Retinal pigment epithelial cell (primary cell): ENCODE measurements at places on chromosomes 13 and 19.

GRCh38 chr19:47097396-47098201 lies 16.0 kb downstream of the ZC3H4 start:
- DNase-seq: peak; percentile 77

DNA sequence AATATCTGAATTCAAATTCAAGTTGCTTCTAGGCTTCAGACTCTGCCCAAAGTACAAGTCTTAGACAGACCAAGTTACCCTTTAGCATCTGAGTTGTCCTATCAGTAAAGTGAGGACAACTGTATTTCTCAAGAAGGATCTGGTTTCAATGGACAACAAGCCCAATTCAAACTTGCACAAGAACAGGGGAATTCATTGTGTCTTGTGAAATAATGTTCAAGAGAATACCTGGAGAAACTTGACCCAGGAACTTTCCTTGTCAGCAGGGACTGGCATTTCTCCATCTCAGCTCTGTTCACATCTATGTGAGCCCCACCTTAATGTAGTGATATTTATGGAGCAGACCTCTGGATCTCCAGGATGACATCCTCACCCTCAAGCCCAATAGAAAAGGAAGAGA lies 894.9 kb upstream of the SLC10A2 start:
- no peak for DNase-seq

GRCh38 chr19:54561840-54562239 lies 11.8 kb upstream of the LILRA2 start:
- DNase-seq: no peak

DNA sequence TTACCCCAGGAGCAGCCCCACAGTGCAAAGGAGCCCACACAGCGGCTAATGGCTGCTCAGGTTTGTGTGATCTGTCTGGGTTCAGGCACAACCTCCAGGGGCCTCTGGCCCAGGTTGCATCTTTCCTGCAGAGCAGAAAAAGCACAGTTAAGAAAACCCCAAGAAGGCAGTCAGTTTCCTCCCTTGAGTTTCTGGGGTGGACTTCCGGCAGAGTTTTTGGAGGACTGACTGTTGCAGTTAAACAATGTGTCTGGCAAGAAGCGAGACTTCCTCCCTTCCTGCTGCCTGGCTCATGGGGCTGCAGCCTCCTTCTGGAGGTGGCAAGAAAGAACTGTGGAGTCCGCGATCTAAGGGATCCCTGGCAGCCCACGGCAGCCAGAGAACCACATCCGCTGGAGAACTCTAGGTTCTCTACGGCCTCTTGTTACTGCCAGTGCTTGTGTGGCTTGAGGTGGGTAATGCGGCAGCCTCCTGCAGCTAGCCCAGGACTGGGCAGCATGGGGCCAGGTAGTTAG lies 114.4 kb downstream of the ZDHHC20 start:
- DNase-seq: no peak

DNA sequence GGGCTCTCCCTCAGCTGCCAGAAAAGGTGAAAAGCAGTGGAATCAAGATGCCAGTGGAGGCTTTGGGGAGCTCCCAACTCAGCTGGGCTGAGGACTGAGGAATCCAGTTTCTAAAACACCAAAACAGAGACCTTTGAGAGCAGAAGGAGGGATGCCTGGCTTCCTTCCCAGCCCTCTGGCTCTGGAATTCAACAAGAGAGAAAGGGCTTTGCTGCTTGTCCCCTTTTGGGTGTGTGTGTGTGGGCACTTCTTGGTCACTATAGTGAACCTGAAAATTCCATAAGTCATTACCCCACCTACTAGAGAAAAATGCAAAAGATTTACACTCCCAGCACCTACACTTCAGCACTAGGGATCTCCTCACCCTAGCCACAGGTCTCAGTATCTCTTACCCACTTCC lies 30.3 kb upstream of the CYP2B6 start:
- no peak for DNase-seq

DNA sequence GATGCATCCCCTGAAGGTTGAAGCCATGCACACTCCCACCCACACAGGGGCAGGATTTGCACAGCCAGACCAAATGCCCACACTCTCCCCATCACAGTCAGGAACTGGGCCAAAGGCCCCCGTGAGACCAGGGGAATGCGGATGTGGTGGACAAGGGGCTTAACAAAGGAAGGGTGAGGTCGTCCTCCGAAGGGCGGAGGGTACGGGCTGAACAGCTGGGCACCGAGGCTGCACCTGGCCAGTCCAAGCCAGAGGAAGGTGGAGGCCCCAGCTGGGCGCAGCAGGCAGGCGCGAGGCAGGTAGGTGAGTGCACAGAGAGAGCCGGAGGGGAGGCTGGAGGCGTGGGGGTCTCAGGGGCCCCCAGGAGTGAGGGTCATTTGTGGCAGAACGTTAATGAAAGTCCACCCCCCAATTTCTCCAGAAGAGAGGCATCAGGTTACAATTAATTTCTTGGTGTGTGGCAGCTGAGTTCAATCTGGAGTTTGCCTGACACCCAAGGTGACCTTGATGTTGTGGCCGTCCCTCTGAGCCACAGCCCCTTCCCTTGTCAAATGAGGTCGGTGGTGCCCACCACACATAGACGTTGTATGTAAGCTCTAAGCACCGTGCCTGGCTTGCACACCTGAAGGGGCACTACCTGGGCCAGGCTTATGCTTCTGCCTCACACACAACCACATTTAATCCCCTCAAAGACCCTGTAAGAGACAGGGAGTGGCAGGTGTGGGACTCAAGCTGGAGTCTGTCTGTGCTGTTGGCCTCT lies 2.9 kb downstream of the KLK15 start:
- no peak for DNase-seq

DNA sequence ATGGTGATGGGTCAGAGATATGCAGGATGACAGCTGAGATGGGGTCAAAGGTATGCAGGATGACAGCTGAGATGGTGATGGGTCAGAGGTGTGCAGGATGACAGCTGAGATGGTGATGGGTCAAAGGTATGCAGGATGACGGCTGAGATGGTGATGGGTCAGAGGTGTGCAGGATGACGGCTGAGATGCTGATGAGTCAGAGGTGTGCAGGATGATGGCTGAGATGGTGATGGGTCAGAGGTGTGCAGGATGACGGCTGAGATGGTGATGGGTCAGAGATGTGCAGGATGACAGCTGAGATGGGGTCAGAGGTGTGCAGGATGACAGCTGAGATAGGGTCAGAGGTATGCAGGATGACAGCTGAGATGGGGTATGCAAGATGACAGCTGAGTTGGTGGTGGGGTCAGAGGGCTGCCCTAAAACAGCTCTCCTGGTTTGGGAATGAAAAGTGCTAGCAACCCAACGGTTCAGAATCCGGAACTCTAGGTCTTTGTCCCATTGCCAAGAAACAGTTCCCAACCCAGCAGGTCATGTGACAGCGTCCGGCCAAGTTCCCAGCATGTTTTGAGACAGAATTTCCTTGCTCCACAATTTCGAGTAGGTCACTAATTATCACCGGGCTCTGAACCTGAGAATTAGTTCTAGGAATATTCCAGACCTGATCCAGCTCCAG lies 3.2 kb downstream of the SELENOW start:
- DNase-seq: no peak

- peak; percentile 69 for DNase-seq
Observed at GRCh38 chr13:78658630-78659449, at the start of gene OBI1. Gene OBI1 (minus strand): TSS chr13:78659155. CDS start chr13:78659120, 35 bp downstream.

GRCh38 chr19:8192221-8192820 lies 16.8 kb upstream of the CERS4 start:
- no peak for DNase-seq

DNA sequence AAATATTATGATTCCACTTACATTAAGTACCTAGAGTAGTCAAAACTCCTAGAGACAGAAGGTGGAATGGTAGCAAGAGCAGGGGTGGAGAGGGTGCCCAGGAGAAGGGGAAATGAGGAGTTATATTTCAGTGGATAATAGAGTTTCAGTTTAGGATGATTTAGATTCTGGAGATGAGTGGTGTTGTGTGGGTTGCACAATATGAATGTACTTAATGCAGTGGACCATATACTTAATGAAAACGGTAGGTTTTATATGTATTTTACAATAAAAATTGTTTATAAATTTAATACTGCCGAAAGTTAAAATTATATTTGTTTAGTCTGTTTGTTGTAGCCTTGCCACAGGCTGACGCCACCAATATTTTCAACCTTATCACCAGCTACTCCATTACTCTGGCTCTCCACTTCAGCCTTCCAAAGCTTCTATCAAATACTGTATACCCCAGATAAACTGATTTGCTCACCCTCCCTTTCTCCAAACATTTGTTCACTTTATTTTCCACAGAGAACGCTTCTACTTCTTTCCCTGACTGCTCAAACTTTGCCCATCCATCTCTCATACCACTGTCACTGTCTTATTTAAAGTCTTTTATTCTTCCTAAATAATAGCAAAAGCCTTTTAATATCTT lies 1.4 kb upstream of the RBM26 start:
- no peak for DNase-seq

DNA sequence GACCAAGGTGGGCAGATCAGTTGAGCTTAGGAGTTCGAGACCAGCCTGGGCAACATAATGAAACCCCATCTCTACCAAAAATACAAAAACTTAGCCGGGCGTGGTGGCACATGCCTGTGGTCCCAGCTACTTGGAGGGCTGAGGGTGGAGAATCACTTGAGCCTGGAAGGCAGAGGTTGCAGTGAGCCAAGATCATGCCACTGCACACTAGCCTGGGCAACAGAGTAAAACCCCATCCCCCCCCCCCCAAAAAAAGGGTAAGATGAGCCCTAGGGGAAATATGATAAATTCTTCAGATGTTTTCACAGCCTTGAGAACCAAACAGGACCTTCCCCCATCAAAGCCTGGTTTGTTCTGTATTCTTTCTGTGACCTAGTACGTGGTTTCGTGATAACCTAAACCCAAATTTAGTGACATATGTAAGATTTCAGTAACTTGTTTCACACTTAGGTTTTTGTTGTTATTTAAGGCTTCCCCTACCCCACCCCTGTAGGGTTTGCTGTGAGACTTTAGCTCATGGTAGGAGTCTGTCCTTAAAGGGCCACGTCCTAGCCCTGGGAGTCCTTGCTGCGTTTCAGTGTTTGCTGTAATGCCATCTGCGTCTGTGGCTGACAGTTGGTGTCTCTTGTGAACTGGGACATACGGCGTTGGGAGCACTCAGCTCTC lies 49.6 kb downstream of the MYO9B start:
- no peak for DNase-seq

DNA sequence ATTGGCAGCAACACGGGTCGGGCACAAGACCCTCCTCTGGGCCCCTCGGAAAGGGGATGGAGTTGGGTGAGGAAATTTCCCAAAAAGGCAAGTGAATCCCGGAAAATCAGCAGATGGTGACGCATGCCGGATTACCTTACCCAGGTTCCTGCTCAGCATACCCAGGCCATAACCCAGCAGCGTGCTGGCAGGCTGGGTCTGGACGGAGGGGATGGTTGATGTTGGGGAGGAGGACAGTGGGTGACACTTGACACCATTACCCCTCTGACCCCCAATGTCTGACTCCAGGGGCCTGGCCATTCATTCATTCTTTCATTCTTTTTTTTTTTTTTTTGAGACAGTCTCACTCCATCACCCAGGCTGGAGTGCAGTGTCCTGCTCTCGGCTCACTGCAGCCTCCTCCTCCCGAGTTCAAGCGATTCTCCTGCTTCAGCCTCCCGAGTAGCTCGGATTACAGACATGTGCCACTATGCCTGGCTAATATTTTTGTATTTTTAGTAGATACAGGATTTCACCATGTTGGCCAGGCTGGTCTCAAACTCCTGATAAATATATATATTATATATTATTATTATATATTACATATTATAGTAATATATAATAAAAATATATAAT lies 799 bp downstream of the PVR start:
- DNase-seq: peak; percentile 41

GRCh38 chr19:29289020-29289419 lies 76.1 kb upstream of the UQCRFS1 start:
- no peak for DNase-seq

GRCh38 chr13:75946536-75947284 lies 310.6 kb downstream of the LMO7 start:
- DNase-seq: no peak

GRCh38 chr19:54729416-54730188 lies 5.4 kb downstream of the KIR3DL3 start:
- DNase-seq: no peak

- no peak for DNase-seq
Observed at GRCh38 chr13:44045180-44045562, 165.5 kb downstream of the LACC1 start.

DNA sequence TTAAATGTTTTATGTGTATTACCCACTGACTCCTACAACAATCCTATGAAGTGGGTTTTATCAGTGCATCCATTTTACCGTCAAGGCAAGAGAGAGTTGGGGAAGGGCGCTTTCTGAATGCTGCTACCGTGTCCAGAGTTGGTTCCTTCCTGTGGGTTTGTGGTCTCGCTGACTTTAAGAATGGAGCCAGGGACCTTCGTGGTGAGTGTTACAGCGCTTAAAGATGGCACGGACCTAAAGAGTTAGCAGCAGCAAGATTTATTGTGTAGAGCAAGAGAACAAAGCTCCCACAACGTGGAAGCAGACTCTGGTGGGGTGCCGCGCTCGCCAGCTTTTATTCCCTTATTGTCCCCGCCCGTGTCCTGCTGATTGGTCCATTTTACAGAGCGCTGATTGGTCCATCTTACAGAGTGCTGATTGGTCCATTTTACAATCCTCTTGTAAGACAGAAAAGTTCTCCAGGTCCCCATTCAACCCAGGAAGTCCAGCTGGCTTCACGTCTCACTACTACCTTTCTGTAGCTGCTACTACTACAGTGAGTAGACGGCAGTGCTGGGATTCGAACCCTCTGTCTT lies 6.1 kb downstream of the OSCAR start:
- DNase-seq: no peak

DNA sequence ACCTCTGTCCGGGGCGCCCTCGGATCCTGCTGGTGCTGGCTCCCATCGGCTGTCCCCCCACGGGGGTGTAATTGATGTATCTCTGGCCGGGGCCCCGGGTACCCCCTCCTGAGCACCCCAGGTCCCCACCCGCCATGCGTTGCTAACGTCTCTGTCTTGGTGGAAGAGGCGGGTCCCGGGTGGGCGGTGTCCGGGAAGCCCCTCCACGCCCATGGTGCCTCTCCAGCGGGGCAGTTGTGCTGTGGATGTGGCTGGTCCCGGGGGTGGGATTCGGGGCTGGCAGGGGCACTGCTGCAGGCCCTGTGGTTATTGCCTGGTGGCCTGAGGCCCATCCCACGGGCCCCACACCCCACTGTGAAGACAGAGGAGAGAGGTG lies 4.9 kb downstream of the DIRAS1 start:
- no peak for DNase-seq
